ENCODE measurements at places on chromosomes 2 and 18.

DNA sequence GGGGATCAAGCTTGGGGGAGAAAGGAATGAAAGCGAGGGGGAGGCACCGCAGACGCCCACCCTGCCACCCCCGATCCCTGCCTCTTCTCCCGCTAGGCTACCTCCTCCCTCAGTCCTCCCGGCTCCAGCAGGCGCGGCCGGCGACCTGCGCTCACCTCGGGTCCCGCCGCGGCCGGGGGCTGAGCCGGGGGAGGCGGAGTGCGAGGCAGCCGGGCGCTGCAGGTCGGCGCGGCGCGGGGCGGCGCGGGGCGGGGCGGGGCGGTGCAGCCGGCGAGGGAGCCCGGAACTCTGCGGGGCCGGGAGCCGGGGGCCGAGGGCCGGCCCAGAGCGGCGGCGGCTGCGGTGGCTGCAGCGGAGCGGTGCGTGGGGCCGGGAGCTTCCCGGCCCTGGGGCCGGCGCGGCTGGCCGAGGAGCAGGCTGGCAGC lies 477 bp downstream of the ACVR1 start:
- DNase-seq = no peak

DNA sequence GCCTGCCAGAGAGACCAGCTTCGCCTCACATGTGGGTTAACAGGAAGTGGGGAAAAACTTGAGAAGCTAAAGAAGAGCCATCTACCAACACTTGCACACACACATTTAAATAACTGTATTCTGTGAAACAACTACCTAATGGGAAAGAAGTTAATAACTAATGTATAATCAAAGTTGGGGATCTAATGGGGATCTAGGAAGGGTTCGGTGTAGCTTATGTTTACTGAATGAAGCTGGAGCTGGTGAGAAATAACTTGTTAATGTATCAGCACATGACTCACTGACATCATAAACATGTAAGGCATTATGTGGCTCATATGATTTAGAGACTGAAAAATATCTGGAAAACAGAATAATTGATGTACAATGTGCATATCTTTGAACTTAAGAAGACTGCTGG lies 421.3 kb upstream of the NXPH2 start:
- DNase-seq = no peak

DNA sequence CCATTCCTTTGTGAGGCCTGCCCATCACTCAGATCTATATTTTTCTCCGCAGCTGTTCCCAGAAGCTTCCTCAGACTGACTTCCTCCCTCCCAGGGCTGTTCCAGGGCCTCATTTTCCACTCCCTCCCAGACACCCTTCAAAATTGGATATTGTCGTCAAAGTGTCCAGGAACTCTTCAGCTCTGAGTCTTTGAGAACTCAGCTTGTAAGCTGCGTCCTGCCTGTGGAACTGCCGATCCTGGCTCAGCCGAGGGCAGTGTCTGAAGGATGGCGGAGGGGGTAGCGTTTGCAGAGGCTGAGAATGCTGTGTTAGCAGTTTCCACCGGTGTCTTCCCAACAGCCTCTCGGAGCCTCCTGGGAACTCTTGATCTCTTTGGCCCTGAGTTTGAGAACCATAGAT lies 27.1 kb downstream of the NCK2 start:
- DNase-seq = no peak

DNA sequence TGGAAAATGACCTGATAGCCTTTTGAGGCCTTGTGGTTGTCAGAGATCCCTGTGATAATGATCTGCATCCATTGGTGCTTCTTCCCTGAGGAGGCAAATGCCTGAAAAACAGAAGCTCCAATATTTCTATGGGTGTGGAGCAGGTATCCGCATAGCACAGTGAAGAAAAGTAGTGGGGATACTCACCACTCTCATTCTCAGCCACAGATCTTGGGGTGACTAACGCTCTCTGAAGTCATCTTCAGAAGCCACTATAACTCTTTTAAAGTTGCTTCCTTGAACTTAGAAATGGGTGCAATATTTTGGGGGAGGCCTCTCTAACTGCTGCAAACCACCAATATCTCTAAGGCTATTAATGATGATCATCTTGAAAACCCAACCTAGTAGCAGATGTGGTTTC lies 46.2 kb downstream of the ARHGAP15 start:
- DNase-seq = no peak

Data from NCI-H2029 treated with DMSO at 0.1 percent for 48 hours (cell line).